ENCODE measurements at places on chromosomes 12 and 14.

DNA sequence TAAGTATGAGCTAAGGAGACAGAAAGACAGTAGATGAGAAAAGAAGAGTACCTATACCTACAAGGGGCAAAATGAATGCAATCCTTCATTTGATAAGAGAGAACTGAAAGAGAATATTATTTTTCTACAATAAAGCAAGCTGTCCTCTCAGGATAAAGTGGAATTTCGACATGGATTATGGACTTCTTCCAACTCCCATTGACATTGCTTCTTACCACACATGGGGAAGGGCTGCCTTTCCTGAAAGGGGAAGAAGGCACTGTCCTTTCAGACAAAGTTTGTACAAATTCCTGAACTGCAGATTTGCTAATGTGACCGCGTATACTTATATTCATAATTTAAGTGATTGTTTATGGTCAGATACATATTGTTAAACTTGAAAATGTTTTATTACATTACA lies 4.3 kb upstream of the HEBP1 start:
- DNase-seq, result no peak

GRCh38 chr12:78886719-78887407 lies 22.3 kb downstream of the SYT1 start:
- DNase-seq, result no peak

- no peak for DNase-seq
Measured at GRCh38 chr14:63725786-63726460, 1.9 kb downstream of the SGPP1 start.

DNA sequence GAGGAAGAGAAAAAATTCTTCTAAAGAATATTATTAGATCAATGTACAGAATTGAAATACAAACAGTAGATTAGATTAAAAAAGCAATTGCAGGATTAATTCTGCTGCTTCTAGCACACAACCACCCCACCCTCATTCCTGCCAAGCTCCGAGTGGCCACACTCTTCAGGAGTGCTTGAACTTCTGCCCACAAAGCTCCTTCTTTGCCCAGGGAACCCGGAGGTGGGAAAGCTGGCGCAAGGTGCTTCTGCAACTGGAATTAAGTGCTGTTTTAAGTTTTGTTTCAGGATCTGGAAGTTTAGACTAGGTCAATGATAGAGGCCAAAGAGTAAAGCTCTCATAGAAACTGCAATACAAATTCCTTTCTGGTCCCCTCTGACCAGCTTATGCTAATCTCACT lies 94.1 kb upstream of the BMP4 start:
- no peak for DNase-seq

- no peak for DNase-seq
Measured at GRCh38 chr14:83282706-83283105, 1749.1 kb upstream of the SEL1L start.
